GM13976 (cell line): ENCODE measurements at places on chromosomes 6 and 20.

- DNase-seq = no peak
These were observed 52.4 kb downstream of the CEBPB start for GRCh38 chr20:50242863-50243609.

- DNase-seq = peak; percentile 77
These were observed 17.9 kb upstream of the PRDM13 start for GRCh38 chr6:99588618-99589289.

- DNase-seq = no peak
These were observed 171.2 kb upstream of the OLIG3 start for GRCh38 chr6:137665342-137665934.

DNA sequence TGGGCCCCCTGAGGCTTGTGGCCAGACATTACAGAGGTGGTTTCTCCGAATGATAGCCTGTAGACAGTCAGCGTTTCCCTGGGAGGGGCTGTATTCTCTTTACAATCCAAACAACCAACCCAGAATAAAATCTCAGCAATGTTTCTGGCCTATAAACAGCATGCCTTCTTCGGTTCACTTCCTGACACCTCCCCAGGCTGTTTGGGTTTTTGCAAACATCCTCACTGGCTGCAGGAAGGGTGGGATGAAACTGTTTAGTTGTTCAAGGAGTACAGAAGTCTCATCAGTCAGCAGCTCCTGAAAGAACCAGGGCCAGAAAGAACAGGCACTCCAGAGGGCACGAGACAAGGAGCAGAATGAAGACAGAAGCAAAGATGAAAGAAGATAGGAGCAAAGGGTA lies 350.0 kb downstream of the QKI start:
- DNase-seq = no peak

GRCh38 chr6:87373377-87373776 lies 28.8 kb downstream of the C6orf163 start:
- no peak for DNase-seq

DNA sequence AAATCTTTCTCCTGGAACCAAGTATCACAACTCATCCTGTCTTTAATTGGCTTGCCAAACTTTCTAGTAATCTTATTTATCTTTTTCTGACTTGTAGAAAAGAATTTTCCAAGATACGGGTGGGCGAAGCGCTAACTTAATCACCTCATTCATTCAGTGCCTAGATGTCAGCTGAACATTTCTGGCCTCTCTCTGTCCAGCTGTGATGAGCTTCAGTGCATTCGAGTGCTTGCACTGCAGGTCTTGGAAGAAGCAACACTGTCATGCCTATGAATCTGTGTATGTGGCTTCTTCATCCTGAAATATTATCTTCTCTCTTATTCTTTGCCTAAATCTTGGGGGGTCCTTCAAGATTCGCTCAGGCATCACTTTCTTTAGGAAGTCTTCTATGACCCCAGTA lies 16.3 kb upstream of the ENPP1 start:
- no peak for DNase-seq

- DNase-seq = no peak
These were observed 53.1 kb downstream of the KIF16B start for GRCh38 chr20:16520154-16520553.

DNA sequence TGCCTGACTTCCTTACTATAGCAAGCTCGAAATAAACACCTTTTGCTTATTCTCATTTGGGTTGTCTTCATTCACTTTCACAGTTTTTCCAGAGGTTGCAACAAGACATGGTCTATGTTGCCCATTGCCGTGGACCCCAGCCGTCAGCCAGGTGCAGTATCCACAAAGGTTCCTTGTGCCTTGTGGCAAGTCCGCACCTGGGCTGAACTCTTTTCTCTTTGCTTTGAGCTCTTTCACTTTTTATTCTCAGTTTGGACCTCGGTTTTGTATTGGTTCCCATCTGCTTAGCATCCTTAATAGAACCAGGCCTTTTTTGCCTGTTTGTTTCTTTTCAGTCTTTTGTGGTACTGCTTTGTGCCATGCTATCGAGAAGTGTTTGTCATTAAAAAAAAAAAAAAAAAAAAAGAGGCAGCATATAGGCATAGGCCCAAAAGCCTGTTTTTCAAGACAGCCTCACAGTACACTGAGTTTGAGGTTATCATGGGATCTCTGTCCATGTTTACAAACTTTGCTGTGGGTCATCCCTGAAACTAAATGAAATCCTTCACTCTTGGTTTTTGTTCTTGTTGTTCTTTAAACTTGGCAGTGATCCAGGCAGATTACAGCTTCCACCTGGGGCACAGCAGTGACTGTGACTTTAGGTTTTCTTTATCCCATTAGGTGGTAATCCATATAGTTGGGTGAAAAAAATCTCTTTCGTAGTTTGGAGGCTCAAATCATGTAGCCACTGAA lies 33.3 kb downstream of the GSTA3 start:
- no peak for DNase-seq

- no peak for DNase-seq
These were observed 583.4 kb downstream of the BCKDHB start for GRCh38 chr6:80689716-80690395.

GRCh38 chr6:3417473-3417872 lies 39.4 kb downstream of the SLC22A23 start:
- DNase-seq = no peak
